DMS79 treated with DMSO at 0.1 percent for 48 hours (cell line): ENCODE measurements at places on chromosomes 3 and 15.
A peak's percentile ranks its signal among the peaks of the same experiment; 100 is the strongest.

GRCh38 chr15:34334672-34335071 is 2.9 kb downstream of the SLC12A6 start:
- DNase-seq, result no peak

DNA sequence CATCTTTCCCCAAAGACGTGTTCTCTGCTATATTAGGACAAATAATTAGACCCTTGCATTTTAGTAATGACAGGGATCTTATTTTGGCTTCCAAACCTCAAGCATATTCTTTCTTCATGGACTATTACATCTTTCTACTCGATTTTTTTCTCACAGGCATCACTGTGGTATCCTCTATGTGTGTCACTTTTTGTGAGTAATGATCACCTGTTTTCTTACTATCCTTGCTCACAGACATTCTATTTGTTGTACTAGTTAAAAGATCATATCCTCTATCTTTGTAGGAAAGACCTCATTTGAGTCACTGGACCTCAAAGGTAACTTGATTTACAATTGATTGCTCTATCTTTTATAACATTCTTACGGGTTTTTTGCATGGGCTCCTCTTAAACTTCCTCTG is 6.8 kb downstream of the C3orf80 start:
- no peak for DNase-seq

DNA sequence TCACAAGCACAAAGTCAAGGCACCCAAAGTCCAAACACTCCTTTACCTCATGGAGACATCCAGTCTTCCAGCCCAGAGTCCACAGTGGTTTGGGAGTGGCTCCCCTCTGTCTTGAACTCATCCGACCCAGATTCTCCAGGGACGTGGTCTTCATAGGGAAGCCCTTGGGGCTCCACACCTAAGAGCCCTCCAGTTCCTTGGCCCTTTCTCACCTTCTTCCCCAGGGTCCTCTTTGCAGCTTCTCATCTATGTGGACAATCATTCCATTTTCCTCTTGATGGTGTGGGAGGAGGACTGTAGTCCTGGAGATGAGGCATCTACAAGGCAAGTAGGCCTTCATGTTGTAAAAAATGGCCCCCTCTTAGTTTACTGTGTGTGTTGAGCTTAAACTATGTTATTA is 87.3 kb upstream of the RNF7 start:
- no peak for DNase-seq

GRCh38 chr3:45311953-45312801 is 76.2 kb upstream of the LARS2 start:
- no peak for DNase-seq

DNA sequence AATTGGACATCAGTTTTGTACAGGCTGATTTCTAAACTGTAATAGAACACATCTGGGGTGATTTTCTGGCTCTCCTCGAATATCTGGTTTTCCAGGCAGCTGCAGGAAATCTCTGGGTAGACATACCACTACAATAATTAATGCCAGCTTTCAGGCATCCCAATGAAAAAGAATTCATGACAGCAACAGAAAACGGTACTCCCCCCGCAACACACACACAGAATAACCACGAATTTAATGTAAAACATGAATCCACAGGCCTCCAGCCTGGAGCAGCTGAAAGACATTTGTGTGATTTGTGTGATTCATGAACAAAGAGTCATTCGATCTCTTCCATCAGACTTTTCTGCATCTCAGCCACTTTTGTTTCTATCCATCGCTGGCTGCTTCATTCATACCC is 262.2 kb downstream of the MAGI1 start:
- no peak for DNase-seq

- DNase-seq, result no peak
Observed at GRCh38 chr3:127118366-127118765, 74.6 kb upstream of the PRR23E start.

GRCh38 chr3:30685267-30685667 is 78.9 kb downstream of the TGFBR2 start:
- DNase-seq, result no peak

GRCh38 chr3:155517903-155518302 is 224.4 kb upstream of the STRIT1 start:
- no peak for DNase-seq

- DNase-seq, result no peak
Observed at GRCh38 chr3:175478301-175478700, 619.2 kb downstream of the NAALADL2 start.

GRCh38 chr15:70526221-70526973 is 237.0 kb downstream of the UACA start:
- peak; percentile 83 for DNase-seq

- no peak for DNase-seq
Observed at GRCh38 chr15:54520616-54521015, 542.4 kb downstream of the UNC13C start.

GRCh38 chr15:66633041-66633937 is 67.5 kb upstream of the LCTL start:
- no peak for DNase-seq

DNA sequence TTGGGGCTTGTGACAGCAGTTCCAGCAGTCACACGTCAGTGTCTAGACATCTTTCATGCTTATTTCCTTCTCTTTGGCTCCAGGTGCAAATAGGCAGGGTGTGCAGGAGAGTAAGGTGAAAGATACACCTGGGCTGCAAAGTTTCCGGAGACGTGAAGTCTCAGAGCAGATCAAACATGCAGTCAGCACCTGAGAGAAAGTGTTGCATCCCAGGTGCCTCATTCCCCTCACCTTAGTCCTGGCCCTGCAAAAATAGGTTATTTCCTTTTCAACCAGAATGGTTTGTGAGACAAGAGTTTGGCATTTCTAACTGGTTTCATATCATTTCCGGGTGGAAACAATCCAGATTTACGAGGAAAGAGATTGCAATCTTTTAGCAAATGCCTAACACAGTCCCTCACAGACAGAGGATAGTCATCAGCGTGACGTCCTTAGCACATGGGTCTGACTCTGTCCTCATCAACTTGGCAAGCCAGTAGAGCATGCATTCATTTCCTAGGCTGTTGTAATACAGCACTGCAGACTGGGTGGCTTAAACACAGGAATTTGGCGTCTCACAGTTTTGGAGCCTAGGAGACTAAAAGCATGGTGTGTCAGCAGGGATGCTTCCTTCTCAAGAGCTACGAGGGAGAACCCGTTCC is 58.2 kb upstream of the ARRDC4 start:
- no peak for DNase-seq

DNA sequence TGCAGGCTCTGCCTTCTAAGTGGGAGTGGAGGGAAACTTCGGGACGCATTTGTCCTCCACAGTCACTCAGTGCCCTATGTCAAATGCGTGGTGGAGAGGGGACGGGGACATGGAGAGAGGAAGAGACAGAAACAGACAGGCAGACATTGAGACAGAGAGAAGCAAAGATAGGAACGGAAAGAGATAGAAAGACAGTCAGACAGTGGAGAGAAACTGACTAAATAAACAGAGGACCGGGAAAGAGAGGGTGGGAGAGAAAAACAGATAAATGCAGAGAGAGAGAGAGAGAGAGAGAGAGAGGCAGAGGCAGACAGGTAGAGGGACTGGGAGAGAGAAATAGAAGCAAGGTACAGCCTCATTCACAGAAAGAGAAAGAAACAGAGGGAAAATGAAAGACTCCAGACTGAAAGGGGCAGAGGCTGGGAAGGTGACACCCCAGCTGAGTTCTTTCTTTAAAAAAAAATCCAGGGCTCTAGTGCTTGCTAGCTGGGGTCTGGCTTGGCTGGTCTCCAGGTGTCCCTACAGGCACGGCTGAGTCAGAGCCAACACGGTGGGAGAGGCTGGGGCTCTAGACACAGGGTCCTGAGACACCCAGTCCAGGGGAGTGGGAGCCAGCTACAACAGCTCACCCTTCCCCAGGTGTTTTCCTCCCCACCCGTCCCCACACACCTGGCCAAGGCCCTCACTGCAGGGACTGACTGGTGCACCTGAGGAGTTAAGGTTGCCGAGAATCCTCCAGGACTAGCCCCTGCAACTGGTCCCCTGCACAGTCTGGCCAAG is 506.1 kb upstream of the PROK2 start:
- no peak for DNase-seq

DNA sequence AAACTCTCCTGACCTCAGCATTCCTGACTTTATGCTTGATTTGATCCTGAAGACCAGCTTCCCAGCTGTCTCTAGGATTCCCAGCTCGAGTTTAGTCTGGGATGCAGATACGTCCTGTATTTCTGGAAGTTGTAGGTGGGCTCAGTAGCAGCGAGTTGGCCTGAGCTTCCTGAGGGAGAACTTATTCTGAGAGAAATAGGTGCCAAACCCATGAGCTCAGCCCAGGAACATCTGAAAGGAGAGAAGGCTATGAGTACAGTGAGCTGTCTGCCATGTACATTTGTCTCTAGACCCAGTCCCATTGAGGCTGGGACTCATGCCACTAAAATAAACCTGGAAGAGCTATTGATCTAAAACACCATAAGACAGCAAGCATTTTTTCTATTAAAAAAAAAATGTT is 36.6 kb upstream of the SLC9A9 start:
- no peak for DNase-seq

GRCh38 chr15:79365765-79366164 is 54.9 kb downstream of the TMED3 start:
- no peak for DNase-seq

DNA sequence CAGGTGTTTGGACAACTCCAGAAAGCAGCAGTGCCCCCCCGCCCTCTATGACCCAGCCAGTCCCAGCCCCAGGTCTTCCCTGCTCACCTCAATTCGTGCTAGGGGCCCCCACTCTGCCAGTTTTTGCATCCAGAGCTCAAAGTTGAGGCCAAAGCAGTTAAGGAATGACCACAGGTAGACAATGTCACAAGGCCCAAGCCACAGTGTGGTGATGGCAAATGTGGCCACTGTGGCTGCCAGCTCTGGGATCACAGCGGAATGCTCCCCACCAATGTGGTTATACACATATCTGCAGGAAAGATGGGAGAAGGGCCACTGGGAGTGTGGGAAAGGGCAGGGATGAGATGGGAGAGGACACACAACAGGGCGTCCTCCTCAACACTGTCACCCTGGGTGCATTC is 8.2 kb downstream of the KLHL40 start:
- DNase-seq, result no peak

DNA sequence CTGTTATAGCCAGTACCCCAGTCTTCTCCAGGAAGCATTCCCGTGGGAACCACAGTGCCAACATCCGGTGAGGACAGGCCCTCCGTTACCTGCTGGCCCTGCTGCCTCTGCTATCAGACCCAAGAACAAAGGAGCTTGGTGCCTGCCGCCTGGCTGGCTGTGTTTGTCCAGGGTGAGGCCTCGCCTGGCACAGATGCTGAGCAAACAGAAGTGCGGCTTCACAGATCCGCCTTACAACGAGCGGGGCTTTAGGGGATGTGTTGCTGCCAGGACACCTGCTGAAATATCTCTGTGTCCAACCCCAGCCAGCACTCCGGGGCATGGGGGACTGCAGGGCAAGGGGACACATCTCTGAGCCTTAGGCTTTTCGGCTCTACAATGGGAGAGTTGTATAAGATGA is 2.2 kb upstream of the EPHB3 start:
- no peak for DNase-seq

GRCh38 chr15:90001683-90002427 is 731 bp downstream of the ZNF710 start:
- DNase-seq, result peak; percentile 24

DNA sequence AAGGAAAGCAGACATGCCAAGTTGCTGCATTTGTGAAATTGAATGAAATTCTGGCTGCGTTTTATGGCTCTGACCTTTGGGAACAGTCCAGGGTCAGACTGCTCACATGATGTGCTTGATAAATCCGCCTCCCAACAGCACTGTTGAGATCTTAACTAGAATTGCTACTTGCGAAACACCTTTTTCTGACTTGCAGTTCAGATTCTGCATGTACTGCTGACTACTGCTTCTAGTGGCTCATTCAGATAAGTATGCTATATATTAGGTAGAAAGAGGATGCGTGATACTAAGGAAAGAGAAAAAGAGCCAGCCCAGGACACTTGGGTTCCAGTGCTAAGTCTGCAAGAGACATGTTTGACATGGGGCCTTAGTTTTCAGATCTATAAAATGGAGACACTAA is 129.4 kb downstream of the LPP start:
- no peak for DNase-seq

- no peak for DNase-seq
Observed at GRCh38 chr3:31522152-31522551, 10.6 kb upstream of the STT3B start.

- DNase-seq, result peak; percentile 15
Observed at GRCh38 chr3:32240159-32240545, 1.7 kb downstream of the CMTM8 start.

- DNase-seq, result no peak
Observed at GRCh38 chr3:24937780-24938179, 443.1 kb upstream of the THRB start.

- DNase-seq, result no peak
Observed at GRCh38 chr15:38220606-38221273, 31.9 kb upstream of the SPRED1 start.

DNA sequence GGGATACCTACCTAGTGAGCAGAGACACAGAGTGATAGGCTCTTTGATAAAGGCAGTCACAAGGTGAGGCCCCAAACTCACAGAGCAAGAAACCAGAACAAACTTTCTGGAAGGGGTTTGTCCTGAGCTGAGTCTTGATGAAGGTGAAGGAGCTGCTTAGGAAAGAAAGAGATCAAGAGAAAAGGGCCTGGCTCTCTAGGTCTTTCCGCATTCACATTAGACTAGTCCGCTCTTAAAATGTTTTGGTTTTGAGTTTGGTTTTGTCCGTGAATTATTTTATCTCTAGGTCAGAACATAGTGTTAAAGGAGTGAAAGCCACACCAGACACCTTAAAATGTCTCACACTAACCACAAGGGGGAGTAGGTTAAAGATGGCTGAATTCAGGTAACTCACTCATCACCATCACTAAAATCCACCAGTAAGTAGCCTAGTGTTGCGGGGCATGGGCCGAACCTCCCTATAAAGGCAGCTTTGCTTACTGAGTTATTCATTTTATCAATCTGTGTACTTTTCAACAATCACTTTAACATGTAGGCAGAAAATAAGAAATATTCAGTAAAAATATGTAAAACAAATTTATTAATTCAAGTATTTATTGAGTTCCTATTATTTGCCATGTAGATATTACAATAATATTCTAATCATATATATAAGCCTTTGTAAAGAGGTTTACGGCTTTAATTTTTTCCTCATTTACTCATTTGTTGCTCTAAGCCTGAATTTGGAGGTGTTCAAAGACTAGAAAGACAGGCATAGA is 121.5 kb upstream of the TSC22D2 start:
- DNase-seq, result peak; percentile 3

GRCh38 chr3:114878114-114878839 is 268.8 kb downstream of the ZBTB20 start:
- DNase-seq, result peak; percentile 97

GRCh38 chr3:184145111-184145524 is 10.0 kb downstream of the EIF2B5 start:
- no peak for DNase-seq

DNA sequence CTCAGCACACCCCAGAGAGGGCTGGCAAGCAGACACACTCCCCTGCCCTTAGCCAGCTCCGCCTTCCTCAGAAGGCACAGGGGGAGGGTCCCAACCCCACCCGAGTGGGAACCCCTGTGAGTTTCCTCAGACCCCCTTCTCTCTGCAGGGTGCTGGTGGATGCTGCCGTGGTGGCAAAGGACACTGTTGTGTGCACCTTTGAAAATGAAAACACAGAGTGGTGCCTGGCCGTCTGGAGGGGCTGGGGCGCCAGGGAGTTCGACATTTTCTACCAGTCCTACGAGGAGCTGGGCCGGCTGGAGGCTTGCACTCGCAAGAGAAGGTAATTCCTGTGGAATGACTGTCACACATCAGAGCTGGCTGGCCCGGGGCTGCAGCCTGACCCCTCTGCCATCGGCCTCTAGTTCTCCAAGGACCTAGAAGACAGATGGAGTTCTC is 149.4 kb downstream of the LRRK1 start:
- no peak for DNase-seq

GRCh38 chr3:108221393-108221792 is 831 bp downstream of the IFT57 start:
- peak; percentile 20 for DNase-seq
